Spinal cord (tissue), 10 donors: ENCODE measurements at places on chromosomes 1 and 21. TPM values are rescaled to one million over a fixed set of nuclear protein-coding genes. Genes with fewer than 3 reads are reported as not detected.
A peak's percentile ranks its signal among the peaks of the same experiment; 100 is the strongest.

CYP4B1 gene
- total RNA-seq: 0.66 TPM

HMCN1 gene
- 16.5 TPM for total RNA-seq

- peak overlapping the region; percentile 85 for H3K27ac ChIP-seq
- H3K4me3 ChIP-seq: no peak overlapping the region
- no peaks in the 10 kb centered on the region for H3K27me3 ChIP-seq
- peaks cover 16% of the 10 kb centered on the region for H3K4me1 ChIP-seq
- DNase-seq: no peak
These were observed 54.8 kb downstream of the NGF start for GRCh38 chr1:115283249-115283648.

ITPKB gene
- total RNA-seq: 22.7 TPM

ARMH1 gene
- total RNA-seq: 11.1 TPM

- no peaks in the 10 kb centered on the region for H3K4me1 ChIP-seq
- no peak for DNase-seq
- H3K4me3 ChIP-seq: no peak overlapping the region
- no peak overlapping the region for H3K27ac ChIP-seq
- H3K27me3 ChIP-seq: no peaks in the 10 kb centered on the region
These were observed 132.2 kb downstream of the TIAM1 start for GRCh38 chr21:31211836-31212235.

GRCh38 chr1:36248250-36248894 is 24.1 kb downstream of the THRAP3 start:
- H3K27me3 ChIP-seq: no peaks in the 10 kb centered on the region
- no peak for DNase-seq
- H3K4me1 ChIP-seq: no peaks in the 10 kb centered on the region
- H3K36me3 ChIP-seq: peaks cover 5% of the 10 kb centered on the region
- no peak overlapping the region for H3K27ac ChIP-seq
- no peak overlapping the region for H3K4me3 ChIP-seq

- H3K27me3 ChIP-seq: no peaks in the 10 kb centered on the region
- DNase-seq: no peak
- no peak overlapping the region for H3K4me3 ChIP-seq
These were observed 77.5 kb downstream of the RPAP2 start for GRCh38 chr1:92376345-92376744.

- peak overlapping the region; percentile 36 for H3K4me3 ChIP-seq
- no peaks in the 10 kb centered on the region for H3K36me3 ChIP-seq
- peaks cover 3% of the 10 kb centered on the region for H3K27me3 ChIP-seq
These were observed 18.0 kb downstream of the SERTAD4 start for GRCh38 chr1:210250665-210250997.

DNA sequence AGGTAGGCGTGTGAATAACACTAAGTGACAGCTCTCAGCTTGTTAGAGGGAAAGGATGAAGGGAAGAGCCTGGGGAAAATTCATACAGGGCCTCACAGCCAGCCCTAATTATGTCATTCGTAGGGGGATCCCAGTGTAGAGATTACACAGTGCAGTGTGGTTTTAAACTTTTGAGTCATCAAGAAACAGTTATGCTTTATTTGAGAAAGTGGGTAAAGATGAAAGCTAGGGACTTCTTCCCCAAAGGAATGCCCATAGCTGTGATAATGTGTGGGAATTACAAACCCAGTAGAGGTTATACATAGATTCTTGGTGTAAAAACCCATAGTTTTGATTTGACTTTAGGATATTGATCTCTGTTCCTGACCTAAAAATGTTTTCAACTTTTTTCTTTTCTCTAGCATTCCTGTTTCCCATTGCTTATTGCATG is 1.9 kb downstream of the TTF2 start:
- H3K4me3 ChIP-seq: no peak overlapping the region
- H3K36me3 ChIP-seq: no peaks in the 10 kb centered on the region
- peaks cover 10% of the 10 kb centered on the region for H3K4me1 ChIP-seq
- H3K27me3 ChIP-seq: no peaks in the 10 kb centered on the region

FOXD3 gene
- 5.1 TPM for total RNA-seq

DNA sequence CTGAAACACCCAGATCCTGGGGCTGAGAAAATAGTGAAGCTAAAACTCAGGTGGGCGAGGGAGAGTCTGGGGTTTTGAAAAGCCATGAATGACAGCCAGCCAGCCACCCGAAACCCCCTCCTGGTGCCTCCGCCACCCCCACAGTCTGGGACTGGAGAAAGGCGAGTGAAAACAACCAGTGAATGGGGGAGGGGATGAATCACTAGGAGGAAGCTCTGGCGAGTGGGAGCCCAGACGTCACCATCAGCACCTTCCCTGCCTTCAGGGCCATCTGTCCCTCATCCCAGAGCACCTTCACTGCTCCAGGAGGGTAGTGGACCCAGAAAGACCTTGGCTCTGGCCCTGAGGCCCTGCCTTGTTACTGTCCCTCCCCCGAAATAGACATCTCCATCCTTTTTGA is 9.2 kb downstream of the RORC start:
- H3K27me3 ChIP-seq: no peaks in the 10 kb centered on the region
- H3K4me3 ChIP-seq: no peak overlapping the region
- no peaks in the 10 kb centered on the region for H3K36me3 ChIP-seq

DNA sequence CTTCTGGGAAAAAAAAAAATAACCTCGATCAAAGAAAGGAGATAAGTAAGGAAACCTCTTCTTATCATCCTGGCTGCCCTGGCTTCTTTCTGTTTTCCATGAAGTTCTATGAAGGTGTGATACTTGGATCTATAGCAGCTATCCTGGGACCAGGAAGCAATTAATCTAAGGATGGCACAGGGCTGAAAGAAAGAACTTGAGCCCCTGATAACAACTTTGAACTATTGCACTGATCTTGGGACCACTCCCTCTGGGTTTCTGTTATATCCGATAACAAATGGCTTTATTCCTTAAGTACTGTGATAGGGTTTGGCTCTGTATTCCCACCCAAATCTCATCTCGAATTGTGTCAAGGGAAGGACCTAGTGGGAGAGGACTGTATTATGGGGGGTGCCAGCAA is 104.1 kb downstream of the DAB1 start:
- H3K4me3 ChIP-seq: no peak overlapping the region
- H3K4me1 ChIP-seq: no peaks in the 10 kb centered on the region
- DNase-seq: no peak
- H3K27me3 ChIP-seq: no peaks in the 10 kb centered on the region
- H3K27ac ChIP-seq: no peak overlapping the region
- H3K36me3 ChIP-seq: no peaks in the 10 kb centered on the region

GRCh38 chr1:78839704-78840277 is 166.7 kb downstream of the ADGRL4 start:
- no peak for DNase-seq
- H3K4me1 ChIP-seq: peaks cover 4% of the 10 kb centered on the region
- H3K36me3 ChIP-seq: no peaks in the 10 kb centered on the region
- H3K27ac ChIP-seq: no peak overlapping the region
- no peak overlapping the region for H3K4me3 ChIP-seq
- H3K27me3 ChIP-seq: no peaks in the 10 kb centered on the region

NPR1 gene
- total RNA-seq: 6.3 TPM

DNA sequence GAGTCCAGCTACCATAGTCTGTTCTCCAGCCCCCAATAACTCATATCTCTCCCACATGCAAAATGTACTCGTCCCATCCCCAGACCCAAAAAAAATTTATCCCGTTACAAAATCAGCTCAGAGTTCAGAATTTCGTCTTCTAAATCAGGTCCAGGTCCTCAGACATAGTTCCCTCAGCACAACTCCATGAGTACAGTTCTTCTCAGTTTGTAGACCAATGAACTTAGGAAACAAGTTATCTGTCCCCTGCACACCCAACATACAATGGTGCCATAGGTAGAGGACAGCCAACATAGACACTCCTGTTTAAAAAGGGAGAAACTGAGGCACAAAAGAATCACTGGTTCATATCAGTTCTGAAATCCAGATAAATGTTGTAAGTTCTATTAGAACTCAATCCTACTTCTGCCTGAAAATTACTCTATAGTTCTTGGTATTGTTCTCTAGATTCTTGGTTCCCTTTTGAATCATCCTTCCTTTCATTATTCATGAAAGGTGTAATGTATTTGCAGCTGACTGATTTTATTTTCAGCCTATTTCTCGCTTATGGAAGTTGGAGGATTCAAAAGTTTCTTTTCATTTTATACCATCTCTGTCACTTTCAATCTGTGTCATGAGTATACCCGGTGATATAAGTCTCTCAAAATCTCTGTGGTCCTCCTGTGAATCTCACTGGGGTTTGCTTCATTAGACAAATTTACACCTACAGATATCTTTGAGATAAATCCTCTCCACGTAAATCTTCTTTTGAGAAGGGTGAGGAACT is 75.8 kb upstream of the TSPAN2 start:
- DNase-seq: no peak
- H3K36me3 ChIP-seq: no peaks in the 10 kb centered on the region
- H3K27me3 ChIP-seq: no peaks in the 10 kb centered on the region
- H3K4me3 ChIP-seq: no peak overlapping the region
- H3K27ac ChIP-seq: no peak overlapping the region
- no peaks in the 10 kb centered on the region for H3K4me1 ChIP-seq

RCSD1 gene
- 26.2 TPM for total RNA-seq
